ENCODE measurements at places on chromosomes 12 and 14.

- DNase-seq, result no peak
Measured at GRCh38 chr14:54354096-54354495, 42.7 kb upstream of the CDKN3 start.

- DNase-seq, result no peak
Measured at GRCh38 chr14:54396183-54396492, 669 bp upstream of the CDKN3 start.

GRCh38 chr12:51379571-51379970 is 11.6 kb downstream of the GALNT6 start:
- DNase-seq, result no peak

- no peak for DNase-seq
Measured at GRCh38 chr12:6040815-6041214, 83.7 kb downstream of the VWF start.

- DNase-seq, result no peak
Measured at GRCh38 chr14:55556929-55557623, 22.9 kb upstream of the KTN1 start.

GRCh38 chr12:106358396-106359241 is 1.1 kb downstream of the POLR3B start:
- DNase-seq, result no peak

- no peak for DNase-seq
Measured at GRCh38 chr14:55000381-55000780, 26.5 kb downstream of the WDHD1 start.

GRCh38 chr14:65210822-65211182 is 108.5 kb upstream of the MAX start:
- no peak for DNase-seq

- no peak for DNase-seq
Measured at GRCh38 chr12:124299628-124300388, 4.9 kb downstream of the RFLNA start.

DNA sequence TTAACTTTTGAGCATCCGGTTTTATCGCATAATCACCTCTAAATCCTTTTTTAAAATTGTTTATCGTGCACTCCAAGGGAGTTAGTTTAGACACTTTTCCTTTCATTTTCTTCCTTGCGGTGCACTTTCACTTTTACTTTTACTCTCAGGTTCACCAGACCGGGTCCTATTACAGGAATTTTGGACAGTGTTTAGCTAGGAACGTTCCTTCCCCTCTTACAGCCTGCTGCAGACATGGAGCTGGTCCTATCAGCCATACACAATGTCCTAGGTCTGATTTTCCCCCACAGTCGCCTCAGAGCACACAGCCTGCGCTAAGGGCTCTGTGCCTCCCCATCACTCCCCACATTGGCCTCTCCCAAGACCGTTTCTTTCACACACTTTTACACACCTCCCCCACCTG is 103.9 kb downstream of the ALG10 start:
- no peak for DNase-seq

- no peak for DNase-seq
Measured at GRCh38 chr14:50047274-50047676, 69.1 kb downstream of the VCPKMT start.

- DNase-seq, result no peak
Measured at GRCh38 chr12:68364328-68364727, 32.2 kb upstream of the MDM1 start.

- DNase-seq, result no peak
Measured at GRCh38 chr14:50599700-50600444, 39.9 kb downstream of the ATL1 start.

DNA sequence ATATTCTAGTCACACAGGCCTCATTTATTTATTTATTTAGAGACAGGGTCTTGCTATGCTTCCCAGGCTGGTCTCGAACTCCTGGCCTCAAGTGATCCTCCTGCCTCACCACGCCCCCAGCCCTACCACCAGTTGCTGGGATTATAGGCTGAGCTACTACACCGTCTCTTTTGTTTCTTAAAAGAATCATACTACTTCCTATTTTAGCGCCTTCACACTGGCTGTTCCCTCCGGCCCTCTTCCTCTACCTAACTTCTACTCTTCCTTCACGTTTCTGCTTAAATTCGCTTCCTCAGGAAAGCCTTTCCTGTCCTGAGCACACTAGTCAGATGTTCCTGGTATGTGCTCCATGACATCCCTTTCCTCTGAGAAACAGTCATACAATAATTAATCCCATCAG is 6.4 kb upstream of the MRPL42 start:
- DNase-seq, result no peak

DNA sequence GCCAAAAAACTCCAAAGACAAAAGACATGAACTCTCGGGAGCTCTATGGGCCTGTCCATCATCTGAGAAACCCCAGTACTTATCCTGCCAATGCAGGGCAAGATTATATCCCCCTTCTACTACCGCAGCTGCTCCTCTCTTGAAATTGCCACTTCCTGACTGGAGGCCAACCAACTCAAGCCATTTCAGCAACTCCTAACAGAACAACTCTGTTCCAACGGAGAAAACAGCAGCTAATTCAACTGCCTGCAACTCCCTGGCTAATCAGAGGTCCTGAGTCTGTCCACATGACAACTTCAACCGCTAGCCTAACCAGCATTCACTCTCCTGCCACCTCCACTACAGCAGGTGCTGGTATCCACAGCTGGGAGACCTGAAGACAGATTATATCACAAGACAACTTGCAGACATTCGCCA is 24.1 kb downstream of the CEP83 start:
- DNase-seq, result no peak

DNA sequence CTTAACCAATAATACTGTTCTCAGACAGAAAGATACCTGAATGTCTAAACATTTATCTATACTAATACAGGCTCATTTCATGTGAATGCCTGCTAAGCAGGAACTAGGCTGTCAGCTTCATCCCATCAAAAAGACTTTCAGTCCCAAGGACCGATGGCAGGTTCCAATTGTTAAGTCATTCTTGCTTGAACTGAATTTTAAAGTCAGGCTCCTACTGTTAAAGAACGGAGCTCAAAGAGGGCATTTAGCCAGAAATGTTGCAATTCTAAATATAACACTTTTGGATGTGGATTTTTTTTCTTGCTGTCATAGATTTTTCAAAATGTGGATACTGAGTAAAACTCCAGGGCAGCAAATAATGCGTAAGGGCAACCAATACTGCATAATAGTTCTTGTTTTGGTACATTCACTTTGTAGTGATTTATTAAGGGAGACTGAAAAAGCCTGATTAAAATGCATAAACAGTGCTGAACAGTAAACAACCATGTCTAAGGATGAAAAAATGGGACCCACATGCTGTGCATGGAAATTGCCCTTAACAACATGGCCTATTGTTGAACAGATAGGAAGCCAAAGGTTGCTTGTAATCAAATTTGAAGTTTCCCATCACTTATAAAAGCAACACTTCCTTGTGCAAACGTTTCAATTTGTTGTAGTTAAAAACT is 38.6 kb upstream of the DBX2 start:
- DNase-seq, result no peak
